ENCODE measurements at places on chromosomes 1 and 21.

- no peak for DNase-seq
Measured at GRCh38 chr1:223425550-223425949, 32.3 kb downstream of the CCDC185 start.

- no peak for DNase-seq
Measured at GRCh38 chr1:931380-932172, 7.9 kb downstream of the SAMD11 start.

DNA sequence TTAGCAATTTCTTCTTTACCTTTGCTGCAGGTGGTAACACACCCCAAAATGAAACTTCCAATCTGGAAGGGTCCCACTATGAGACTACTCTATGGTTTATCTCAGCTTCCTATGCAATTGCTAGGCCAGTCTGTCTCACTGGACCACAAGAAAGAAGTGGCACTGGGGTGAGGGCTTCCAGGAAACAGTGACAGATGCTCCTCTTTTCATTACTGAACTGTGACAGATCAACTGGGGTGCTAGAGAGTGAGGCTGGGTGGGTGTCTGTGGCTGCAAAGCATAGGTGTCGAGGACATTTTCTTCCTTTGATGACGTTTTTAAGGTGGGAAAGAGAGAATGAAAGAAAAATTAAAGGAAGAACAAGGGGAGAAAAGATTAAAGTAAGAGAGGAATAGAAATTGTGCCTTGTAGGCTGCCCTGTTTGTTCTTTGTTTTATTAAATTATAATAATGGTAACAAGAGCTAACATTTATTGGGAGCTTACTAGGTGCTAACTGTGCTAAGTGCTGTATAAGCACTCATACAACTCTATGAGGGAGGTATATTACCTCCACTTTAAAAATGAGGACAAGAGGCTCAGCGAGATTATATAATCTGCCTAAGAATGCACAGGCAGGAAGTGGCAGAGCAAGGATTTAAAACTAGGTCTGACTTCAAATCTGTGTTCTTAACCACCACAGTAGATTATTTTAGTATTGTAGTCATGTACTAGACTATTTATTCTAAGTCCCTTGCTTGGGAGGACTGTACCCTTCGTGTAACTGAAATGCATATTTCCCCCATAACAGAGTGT lies 27.8 kb upstream of the DMRTA2 start:
- no peak for DNase-seq

DNA sequence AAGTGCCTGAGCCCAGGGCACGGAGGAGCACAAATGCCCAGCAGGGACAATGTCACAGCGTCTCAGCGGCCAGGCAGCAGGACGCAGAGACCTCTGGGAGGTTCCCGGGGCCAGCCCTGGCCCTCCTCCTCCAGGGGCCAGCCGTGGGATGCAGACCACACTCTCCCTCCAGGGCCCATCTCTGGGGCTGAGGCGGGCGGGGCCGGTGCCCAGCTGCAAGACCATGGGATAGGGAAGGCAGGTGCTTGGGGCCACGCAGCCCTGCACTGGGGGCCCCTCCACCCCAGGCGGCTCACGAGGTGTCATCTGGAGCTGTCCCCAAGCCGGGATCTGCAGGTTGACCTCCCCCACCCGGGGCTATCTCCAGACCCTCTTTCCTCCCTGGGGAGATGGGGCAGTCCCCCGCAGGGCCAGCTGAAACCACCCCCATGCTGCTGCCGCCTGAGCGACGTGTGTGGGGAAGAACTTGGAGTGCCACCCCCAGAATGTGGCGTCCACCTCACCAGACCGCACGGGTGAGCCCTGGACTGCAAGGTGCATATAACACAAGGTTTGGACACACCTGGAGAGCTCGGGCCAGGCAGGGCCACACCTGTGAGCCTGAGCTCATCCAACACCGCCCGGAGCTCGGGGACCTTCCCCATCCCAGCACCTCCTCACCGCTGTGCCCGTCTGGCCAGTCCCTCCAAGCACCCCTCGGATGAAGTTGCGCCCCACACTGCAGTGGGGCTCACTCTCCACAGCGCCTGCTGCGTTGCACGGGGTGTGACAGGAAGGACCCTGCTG lies 4.1 kb upstream of the TTLL10 start:
- no peak for DNase-seq

DNA sequence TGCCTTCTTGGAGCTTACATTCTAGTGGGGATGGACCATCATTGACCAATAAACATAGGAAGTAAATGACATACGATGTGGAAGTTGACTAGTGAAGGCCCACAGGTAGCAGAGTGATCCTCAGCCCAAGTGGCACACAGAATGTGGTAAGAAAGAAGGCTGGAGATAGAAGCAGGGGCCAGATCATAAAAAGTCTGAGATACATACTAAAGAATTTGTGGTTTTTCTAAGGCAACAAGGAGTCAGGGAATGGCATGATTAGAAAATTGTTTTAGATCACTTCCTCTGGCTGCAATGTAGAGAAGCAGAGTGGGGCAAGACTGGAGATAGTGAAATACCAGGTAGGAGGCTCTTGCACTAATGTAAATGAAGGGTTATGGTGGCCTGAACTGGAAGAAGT lies 154.0 kb downstream of the VPS13D start:
- no peak for DNase-seq

GRCh38 chr1:7558041-7558461 lies 213.0 kb upstream of the VAMP3 start:
- no peak for DNase-seq

DNA sequence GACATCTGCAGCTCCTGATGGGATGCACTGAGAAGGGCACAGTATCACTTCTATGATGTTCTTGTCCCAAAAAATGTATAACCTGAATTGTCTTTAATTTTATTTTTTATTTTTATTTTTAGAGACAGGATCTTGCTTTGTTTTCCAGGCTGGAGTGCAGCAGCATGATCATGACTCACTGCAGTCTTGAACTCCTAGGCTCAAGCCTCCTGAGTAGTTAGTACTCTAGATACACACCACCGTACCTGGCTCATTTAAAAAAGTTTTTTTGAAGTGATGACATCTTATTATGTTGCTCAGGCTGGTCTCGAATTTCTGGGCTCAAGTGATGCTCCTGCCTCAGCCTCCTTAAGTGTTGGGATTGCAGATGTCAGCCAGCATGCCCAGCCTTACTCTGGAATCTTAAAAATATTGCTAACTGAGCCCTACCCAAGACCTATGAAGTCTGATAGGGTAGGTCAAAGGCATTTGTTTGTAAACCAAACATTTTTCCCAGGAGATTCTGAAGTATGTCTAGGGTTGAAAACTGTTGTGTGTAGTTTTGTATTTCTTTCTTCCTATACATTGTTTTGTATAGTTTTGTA lies 68.9 kb downstream of the ATF6 start:
- DNase-seq = no peak

DNA sequence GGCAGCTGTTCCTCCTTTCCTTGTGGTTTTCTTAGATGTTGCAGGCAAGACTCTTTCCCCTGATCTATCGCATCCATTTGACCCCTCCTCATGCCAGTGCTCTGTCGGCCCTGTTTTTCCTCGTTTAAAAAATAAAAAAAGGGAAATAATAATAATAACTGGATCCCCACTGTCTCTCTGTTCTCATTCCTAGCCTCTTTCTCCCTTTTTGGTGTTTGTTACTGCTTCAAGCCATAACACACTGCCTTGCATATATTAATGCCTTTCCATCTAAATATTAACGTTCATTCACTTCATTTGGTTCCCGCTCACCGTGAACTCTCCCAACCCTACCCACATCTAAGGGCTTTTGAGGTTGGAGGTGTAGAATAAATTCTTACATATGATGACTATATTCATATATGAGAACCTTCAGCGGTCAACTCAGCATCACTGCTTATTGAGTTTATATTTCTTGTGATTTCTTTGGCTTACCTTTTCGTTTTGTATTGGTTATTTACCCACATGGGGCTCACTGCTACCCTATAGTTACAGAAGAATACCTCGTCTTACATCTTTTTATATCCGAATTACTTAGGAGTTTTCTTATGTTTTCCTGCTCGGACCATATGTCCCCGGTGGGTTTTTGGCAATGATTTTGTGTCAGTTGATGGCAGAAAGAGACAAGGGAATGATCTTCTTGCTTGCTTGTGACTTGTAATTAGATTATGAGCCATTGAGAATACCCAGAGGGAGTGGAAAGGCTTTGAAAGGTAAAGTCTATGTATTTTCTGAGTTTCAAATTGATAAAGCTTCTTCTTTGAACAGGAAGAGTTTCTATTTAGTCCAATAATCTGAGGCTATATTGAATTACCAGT lies 805 bp downstream of the ATG4C start:
- no peak for DNase-seq

DNA sequence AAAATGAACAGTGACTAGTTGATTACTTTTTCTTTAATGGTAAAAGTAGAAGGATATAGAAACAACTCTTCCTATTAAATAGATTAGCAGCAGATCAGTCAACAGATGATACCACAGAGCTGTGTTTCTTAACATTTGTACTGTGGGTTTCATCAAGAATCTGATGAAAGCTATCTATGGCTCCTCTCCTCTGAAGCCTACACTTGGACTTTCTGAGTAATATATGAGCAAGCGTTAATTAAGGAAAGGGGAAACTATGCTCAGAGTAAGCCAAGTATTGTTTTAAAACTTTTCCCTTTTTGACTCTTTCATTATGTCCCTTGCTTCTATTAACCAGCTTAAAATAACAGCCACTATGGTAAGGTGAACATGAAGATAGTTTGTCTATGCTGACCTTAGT lies 10.8 kb downstream of the ARID4B start:
- DNase-seq = no peak

DNA sequence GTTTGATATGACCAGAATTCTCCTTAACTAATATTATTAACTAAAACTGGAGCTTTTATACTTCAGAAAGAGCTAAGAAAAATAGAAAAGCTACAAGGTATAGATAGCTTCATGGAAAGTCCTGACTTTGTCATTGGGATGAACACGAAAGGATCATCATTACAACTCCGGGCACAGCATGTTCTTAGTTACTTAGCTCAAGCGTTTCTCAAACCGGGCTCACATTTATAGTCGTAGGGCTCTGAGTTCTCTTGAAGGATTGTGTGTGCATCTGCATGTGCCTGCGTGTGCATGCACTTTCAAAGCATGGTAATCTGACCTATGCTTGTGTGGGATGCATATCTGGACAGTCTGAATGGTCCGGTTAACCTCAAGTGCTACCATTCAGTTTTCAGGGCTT lies 20.4 kb upstream of the MAP10 start:
- no peak for DNase-seq

- DNase-seq = no peak
Measured at GRCh38 chr1:230228236-230228897, 161.3 kb downstream of the GALNT2 start.

DNA sequence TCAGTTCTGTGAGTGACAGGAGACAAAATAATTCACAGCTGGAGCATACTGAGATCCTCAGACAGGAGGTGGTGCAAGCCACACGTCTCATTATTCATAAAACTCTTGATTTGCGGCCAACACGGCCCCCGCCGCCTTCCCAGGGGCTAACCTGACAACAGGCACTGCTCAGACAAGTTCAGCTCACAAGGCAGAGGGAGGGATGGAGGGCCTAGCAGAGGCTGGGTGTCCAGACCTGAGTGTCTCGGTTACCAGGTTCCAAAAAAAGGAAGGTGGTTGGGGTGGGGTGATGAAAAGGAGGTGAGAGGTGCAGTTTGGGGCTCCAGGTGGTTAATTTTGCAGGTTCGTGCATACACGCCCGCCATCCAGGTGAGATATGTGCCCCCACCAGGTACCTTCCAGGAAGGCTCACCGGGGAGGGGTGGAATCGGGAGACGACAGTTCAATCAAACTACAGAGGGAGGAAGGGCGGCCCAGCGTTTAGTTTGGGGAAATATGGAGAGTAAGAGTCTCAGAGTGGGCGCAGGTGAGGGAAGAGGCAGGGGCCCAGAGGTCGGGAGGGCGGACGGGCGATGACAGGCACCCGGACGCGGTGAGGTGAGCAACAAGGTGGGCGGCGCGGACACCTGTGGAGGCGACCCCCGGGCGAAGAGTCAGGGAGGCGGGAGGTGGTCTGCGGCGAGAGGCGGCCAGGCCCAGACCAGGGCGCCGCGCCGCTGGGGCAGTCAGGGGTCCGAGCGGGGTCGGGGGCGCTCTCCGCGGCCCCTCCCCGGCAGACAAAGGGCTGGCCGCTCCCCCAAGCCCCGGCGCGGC lies 629 bp downstream of the CTNNBIP1 start:
- DNase-seq = no peak

GRCh38 chr1:170864876-170865538 lies 70.3 kb upstream of the MROH9 start:
- DNase-seq = no peak

GRCh38 chr1:32180186-32181060 lies 948 bp downstream of the TXLNA start:
- no peak for DNase-seq

DNA sequence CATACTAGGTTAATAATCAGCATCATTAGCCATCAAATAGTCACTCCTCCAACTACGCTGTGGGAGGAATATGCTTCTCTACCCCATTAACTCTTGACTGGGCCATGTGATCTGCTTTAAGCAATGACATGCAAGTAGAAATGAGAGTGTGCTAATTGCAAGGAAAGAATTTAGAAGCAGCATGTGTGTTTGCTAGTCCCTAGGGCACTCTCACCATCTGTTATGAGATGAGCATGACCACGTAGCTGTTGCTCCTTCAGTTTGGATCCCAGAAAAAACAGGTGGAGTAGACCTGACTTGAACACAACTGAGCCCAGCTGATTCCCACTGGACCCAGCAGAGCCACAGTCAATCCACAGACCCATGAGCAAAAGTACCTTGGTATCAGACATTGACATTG lies 19.7 kb upstream of the RGS7 start:
- DNase-seq = no peak

All from activated naive CD8-positive, alpha-beta T cell treated with anti-CD3 and anti-CD28 coated beads, Interleukin-2, amount 50 U/mL, for 16 hours (primary cell).